ENCODE measurements at places on chromosomes 2 and 18.

DNA sequence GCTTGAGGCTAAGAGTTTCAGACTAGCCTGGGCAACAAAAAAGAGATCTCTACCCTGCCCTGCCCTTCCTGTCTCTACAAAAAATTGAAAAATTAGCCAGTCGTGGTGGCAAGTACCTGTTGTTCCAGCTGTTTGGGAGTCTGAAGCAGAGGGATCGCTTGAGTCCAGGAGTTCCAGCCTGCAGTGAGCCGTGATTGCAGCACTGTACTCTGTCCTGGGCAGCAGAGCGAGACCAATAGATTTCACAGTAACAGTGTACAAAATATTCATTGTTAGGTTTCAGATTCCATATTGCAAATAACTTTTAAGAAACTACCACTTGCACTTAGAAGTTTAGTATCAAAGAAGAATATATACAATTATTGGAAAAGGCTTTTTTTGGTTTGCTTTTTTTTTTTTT lies 54.3 kb downstream of the B3GNT2 start:
- no peak for DNase-seq

- no peak for DNase-seq
These were observed 158.9 kb upstream of the BOD1L2 start for GRCh38 chr18:56988022-56988421.

DNA sequence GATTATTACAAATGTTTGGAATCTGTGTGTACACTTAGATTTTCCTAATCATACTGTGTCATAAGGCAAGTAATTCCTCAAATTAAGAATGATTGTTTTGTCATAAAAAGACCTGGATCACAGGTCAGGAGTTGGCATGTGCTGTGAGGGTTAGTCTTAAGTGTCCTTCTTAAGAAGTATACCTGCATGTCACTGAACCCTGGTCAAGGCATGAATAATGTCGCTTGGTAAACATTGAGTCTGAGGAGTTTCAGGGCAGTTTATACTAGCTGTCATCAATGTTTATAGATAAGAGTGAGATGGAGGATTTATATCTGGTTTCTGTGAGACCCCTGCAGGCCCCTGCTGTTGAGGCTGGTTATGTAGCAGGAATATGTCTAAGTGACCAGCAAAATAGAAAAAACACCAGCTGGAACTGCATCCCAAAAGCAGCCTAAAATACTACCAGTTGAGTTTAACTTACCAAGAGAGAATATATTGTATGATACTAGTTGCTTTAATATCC lies 112.0 kb upstream of the NOSTRIN start:
- DNase-seq: no peak

DNA sequence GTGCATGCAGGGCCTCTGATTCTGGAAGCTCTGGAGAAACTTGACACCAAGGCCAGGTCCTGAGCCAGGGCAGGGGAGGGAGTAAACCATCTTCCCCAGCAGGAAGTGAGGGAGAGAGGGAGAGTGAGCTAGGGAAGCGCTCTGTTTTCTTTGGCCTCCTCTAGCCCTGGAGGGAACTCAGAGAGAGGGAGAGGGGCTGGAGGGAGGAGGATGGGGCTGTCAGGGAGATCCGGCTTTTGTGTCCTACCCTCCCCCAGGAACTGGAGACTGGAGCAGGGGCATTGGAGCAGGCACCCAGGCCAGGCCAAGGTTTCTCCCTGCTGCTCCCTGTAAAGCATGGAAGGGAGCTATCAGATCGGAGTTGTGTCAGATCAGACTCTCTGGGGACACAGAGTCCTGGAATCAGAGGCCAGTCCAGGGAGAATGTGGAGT lies 22.7 kb upstream of the PKDCC start:
- DNase-seq: no peak

- no peak for DNase-seq
These were observed 18.7 kb upstream of the B3GNT7 start for GRCh38 chr2:231376857-231377256.

- no peak for DNase-seq
These were observed 187.1 kb downstream of the DYM start for GRCh38 chr18:49273241-49273880.
